ENCODE measurements at places on chromosomes 1 and 21. TPM values are rescaled to one million over a fixed set of nuclear protein-coding genes. Genes with fewer than 3 reads are reported as not detected.

DNA sequence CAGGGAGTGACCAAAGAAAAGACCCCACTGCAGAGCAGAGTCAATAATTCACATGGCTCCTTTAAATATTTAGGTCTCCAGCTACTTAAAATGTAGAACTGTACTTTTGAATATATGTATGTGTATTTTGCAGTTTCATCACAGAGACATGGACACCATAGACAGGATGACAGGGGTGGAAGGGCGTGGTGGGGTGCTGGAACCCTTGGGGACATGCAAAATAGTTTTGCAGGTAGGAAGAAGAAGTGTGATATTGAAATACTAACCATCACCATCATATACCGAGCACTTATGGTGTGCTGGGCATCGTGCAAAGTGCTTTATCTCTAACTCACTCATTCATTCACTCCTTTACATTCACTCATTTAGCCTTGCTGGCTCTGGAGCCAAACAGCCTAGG lies 72.5 kb upstream of the IGSF21 start:
- no peaks in the 10 kb centered on the region for H3K4me1 ChIP-seq
- no peak overlapping the region for H3K27ac ChIP-seq
- H3K4me3 ChIP-seq: no peak overlapping the region

GRCh38 chr1:186164773-186165172 lies 210.3 kb downstream of the TPR start:
- H3K4me1 ChIP-seq: no peaks in the 10 kb centered on the region
- no peak overlapping the region for H3K4me3 ChIP-seq
- H3K27ac ChIP-seq: no peak overlapping the region
- H3K36me3 ChIP-seq: no peaks in the 10 kb centered on the region

DNA sequence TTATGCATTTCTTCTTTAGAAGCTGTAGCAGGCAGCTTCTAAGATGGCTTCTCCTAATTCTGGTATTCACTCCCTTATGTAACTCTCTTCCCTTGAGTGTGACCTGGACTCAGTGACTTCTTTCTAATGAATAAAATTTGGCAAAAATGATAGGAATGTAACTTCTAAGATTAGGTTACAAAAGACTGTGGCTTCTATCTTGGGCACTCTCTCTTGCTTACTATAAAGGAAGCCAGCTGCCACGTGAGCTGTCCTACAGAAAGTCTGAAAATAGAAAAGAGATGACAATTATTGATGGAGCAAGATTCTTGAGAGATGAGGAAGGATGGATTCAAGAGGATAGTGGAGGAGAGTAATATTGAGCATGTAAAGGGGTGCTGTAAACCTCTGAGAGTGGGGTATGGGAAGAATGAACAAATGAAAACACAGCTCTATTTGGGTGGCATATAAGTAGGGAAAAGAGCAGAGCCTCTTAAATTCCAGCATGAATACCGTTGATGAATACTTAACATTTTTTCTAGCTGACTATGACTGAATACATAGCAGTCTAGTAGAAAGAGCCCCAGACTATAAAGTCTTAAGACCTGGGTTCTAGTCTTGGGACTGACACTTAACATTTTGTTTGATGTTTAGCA lies 5.5 kb downstream of the TSEN15 start:
- H3K4me1 ChIP-seq: no peaks in the 10 kb centered on the region
- H3K36me3 ChIP-seq: no peaks in the 10 kb centered on the region
- no peak for DNase-seq

DNA sequence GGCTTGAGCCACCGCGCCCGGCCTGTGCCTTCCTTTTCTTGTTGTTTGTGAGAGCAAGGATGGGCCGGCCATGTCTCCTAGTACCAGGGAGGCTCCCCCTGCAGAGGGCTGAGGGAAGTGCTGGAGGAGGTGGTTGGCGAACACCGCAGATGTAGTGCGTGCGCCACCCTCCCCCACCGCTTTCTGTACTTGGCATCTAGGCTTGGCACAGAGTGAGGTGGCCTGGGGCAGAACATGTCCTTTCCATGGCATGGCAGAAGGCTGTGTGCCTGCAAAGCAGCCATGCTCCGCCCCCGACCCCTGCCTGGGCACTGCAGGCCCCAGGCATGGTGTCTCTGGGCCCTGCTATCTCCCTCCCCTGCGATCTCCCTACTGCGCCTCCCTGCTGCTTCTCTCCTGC lies 30.7 kb downstream of the ALPL start:
- H3K36me3 ChIP-seq: no peaks in the 10 kb centered on the region
- peak overlapping the region; percentile 87 for H3K27ac ChIP-seq
- no peak overlapping the region for H3K4me3 ChIP-seq
- H3K4me1 ChIP-seq: peaks cover 41% of the 10 kb centered on the region
- peak; percentile 97 for DNase-seq

- H3K27me3 ChIP-seq: no peaks in the 10 kb centered on the region
- no peaks in the 10 kb centered on the region for H3K4me1 ChIP-seq
- no peak overlapping the region for H3K27ac ChIP-seq
- no peak for DNase-seq
Measured at GRCh38 chr1:155107309-155108264, 20.1 kb upstream of the EFNA1 start.

DNA sequence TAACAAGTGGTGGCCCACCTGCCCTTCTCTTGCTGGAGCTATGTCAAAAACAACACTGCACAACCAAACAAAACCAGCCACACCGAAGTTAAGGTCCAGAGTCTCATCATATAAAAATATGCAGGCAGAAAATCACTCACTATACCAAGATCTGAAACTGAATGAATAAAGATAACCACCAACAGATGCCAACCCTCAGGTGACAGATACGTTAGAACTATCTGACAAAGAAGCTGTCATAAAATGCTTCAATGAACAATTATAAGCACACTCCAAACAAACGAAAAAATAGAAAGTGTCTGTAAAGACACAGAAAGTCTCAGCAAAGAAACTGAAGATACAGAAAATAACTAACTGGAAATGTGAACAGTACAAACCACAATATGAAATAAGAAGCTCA lies 14.0 kb downstream of the ZNF496 start:
- DNase-seq: no peak
- no peak overlapping the region for H3K27ac ChIP-seq
- H3K36me3 ChIP-seq: peaks cover 5% of the 10 kb centered on the region
- H3K4me3 ChIP-seq: no peak overlapping the region
- H3K4me1 ChIP-seq: no peaks in the 10 kb centered on the region
- no peaks in the 10 kb centered on the region for H3K27me3 ChIP-seq

GRCh38 chr1:91795591-91796389 lies 90.2 kb downstream of the TGFBR3 start:
- no peaks in the 10 kb centered on the region for H3K36me3 ChIP-seq
- no peak for DNase-seq
- no peaks in the 10 kb centered on the region for H3K27me3 ChIP-seq
- H3K4me3 ChIP-seq: no peak overlapping the region

DNA sequence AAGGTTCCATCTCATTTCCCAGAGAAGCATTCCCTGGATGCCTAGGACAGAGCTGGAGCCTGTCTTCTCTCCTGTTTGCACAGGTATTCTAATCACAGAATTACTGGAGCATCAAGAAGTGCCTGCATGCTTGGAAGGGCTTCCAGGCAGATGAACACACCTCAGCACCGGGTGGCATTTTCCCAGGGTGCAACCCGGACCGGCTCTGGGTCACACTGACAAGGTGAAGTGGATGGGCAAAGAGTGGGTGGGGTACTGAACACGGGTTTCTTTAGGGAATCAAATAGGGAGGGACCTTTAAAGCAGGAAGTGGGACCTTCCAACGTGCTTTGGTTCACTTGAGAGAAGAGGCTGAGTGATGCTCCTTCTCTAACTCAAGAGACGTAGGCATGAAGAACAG lies 7.1 kb upstream of the PEF1 start:
- DNase-seq: no peak
- no peaks in the 10 kb centered on the region for H3K36me3 ChIP-seq
- peak overlapping the region; percentile 66 for H3K27ac ChIP-seq
- no peaks in the 10 kb centered on the region for H3K27me3 ChIP-seq

DNA sequence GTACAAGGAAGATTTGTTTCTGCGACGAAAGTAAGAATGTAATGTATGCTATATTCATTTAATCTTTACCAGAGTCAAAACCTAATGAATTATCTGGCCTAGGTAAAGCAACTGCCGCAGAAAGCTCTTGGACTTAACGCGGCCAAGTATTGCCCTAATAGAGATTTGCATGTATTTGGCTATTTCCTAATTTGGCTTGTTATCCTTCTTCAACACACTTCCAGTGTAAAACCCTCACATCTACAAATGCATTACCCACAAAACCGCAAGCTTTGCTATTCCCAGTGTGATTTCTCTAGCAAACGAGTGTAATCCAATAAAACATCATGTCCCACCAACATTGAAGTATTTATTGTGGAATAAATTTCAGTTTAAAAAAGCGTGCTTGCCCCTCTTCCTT lies 123.8 kb upstream of the LMO4 start:
- H3K36me3 ChIP-seq: no peaks in the 10 kb centered on the region
- H3K27me3 ChIP-seq: no peaks in the 10 kb centered on the region
- H3K27ac ChIP-seq: no peak overlapping the region
- H3K4me3 ChIP-seq: no peak overlapping the region
- no peak for DNase-seq

- H3K4me3 ChIP-seq: no peak overlapping the region
- H3K36me3 ChIP-seq: no peaks in the 10 kb centered on the region
- H3K27me3 ChIP-seq: no peaks in the 10 kb centered on the region
- no peaks in the 10 kb centered on the region for H3K4me1 ChIP-seq
- H3K27ac ChIP-seq: no peak overlapping the region
- DNase-seq: no peak
Measured at GRCh38 chr1:180188091-180188506, 33.4 kb downstream of the QSOX1 start.

DNA sequence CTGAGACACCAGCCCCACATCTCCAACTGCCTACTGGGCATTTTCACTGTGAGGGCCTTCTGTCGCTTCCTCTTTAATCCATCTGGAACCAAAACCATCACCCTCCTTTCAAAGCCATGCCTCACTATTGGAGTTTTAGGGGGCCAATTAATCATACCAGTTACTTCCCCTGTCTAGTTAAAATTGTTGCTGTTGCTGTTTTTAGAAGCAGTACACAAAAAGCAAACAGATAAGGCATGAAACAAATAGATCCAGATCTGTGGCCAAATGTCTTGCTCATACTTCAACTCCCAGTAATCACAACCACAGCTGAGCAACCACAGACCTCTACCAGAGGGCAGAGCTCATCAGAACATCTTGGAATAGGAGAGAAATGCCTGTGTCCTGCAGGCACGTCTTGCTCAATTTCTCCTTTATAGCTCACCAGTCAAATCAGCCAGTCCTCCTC lies 133.8 kb upstream of the C1orf105 start:
- peaks cover 4% of the 10 kb centered on the region for H3K4me1 ChIP-seq
- no peaks in the 10 kb centered on the region for H3K36me3 ChIP-seq
- no peaks in the 10 kb centered on the region for H3K27me3 ChIP-seq
- DNase-seq: no peak

DNA sequence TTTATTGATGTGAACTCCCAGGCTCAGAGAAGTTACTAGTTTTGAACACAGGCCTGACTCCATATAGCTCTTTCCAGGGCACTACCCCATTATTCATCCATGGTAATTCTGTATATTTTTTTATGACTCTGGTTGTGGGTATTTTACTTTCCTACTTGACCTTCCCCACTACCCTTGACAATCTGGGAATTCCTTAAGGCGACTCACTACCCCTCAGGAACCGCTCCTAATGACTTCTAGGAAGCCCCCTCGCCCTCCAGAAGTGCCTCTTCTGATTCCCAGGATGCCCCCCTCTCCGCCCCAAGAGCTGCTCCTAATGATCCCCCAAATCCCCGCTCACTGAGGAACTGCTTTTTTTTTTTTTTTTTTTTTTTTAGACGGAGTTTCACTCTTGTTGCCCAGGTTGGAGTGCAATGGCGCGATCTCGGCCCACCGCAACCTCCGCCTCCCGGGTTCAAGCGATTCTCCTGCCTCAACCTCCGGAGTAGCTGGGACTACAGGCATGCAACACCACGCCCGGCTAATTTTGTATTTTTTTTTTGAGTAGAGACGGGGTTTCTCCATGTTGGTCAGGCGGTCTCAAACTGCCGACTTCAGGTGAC lies 972 bp upstream of the KDM4A start:
- peak overlapping the region; percentile 70 for H3K4me3 ChIP-seq
- H3K36me3 ChIP-seq: no peaks in the 10 kb centered on the region
- no peaks in the 10 kb centered on the region for H3K27me3 ChIP-seq
- H3K27ac ChIP-seq: peak overlapping the region; percentile 96
- H3K4me1 ChIP-seq: no peaks in the 10 kb centered on the region
- no peak for DNase-seq

Gene RNU1-1
- under 0.01 TPM for total RNA-seq

Gene WNT3A
- total RNA-seq: 0.29 TPM

Gene GNAT2
- total RNA-seq: not detected

All from breast epithelium (tissue), 4 donors.